KG1 (cell line): ENCODE measurements at places on chromosomes 3 and 15.

DNA sequence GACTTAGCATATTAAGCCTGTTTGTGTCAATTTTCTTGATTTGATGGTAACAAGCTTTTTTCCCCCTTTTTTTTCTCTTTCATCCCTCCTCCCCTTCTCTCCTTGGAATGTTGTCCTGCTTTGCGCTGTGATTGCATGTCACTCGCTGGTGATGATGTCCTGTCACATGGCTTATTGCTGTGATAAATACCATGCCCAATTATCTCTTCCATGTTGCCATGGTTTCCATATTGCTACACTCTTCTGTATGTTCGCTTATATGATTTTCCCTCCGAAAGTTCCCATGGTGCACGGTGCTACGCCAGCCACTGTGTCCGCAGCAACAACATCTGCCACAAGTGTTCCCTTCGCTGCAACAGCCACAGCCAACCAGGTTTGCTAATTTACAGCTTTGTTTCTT lies 187.3 kb downstream of the MBNL1 start:
- DNase-seq, result no peak

DNA sequence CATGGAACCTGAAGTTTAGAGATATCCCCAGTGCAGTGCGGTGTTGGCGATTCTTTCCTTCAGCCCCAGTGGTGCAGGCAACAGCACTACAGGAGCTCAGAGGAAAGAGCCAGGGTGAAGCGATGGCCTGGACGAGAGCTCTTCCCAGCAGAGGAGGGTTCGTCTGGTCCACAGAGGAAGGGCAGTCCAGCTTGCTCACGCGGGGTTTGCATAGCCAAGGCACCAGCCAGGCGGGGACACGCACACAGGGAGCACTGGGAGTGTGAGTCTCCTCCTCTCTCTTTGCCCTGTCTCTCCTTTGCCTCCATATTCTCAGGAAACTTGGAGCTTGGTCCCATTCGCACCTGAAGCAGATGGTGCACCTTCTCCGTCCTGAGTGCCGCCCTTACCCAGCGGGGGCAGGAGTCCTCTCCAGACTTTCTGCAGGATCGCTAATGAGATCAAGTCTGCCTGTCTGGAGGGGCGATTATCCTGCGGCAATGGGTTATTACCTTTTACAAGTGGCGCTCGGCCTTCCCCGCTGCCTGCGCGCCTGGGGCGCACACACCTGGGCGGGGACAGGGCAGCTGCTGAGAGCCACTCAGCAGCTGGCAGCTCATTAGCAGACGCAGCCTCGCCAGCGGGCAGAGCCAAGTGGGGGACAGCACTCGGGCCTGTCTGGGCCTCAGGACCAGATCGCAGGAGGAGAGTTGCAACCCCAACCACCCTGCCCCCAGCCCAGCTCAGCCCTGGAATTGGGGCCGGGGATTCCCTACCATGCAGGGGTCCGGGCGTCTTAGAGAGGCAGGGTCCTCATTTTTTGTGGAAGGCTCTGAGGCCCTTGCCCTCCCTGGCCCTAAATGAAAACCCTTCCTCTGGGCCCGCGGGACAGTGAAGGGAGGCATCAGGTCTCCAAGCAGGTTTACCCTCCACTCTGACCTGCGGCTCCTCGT lies 119.0 kb upstream of the MEF2A start:
- DNase-seq, result no peak

- no peak for DNase-seq
Measured at GRCh38 chr15:67785431-67785830, 39.9 kb upstream of the SKOR1 start.

- no peak for DNase-seq
Measured at GRCh38 chr3:99562990-99563607, 75.3 kb upstream of the COL8A1 start.

DNA sequence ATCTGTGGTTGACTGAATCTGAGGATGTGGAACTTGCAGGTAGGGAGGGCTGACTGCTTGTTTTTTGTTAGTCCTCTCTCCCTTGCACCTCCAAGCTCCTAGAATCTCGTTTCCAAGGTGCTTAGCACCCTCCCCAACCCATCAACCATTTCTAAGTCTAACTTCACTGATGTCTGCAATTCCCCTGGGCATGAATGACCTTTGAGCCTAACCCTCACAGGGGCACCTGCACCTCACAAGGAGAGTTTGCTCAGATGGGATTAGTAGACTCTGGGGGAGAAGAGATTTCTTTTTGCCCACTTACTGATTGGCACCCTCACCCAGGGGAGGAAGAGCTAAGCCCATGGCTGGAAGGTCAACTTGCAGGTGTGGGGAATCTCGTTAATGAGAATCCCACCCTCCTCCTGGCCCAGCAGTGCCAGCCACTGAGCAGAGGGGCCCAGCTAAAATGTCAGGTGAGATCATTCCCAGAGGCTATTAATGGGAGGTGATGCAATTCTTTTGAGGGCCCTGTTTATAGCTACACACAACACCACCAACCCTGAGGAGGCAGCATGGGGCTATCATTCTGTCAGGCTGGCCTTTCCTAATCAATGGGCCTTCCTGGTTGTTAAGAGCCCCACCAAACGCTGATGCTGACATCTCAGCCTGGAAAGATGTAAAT lies 81.6 kb upstream of the HERC1 start:
- DNase-seq, result no peak
